ENCODE measurements at places on chromosomes 1 and 21.
A peak's percentile ranks its signal among the peaks of the same experiment; 100 is the strongest.

- DNase-seq: no peak
These were observed 18.3 kb upstream of the PPIE start for GRCh38 chr1:39720094-39720999.

DNA sequence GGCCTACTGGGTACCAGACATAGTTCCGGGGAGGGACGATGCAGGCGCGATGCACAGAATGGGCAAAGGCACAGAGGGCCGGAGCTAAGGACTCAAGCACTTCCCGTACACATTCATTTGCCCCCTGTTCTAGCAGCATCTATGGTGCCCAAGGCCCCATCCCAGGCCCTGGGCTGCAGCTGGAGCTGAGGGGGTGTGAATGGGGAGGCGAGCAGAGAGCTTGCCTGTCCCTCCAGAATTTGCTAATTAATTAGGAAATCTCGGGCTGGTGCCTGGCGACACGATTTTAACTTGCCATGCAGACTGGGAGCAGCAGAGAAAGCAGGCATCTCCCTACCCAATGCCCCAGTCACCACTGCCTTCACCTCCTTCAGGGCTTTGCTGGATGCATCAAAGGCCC, 35.9 kb downstream of the EPHA2 start:
- DNase-seq: no peak

- no peak for DNase-seq
These were observed 67.4 kb downstream of the LYST start for GRCh38 chr1:235799264-235799663.

GRCh38 chr1:201988601-201989000, 6.2 kb downstream of the RNPEP start:
- no peak for DNase-seq

- peak; percentile 38 for DNase-seq
These were observed 53.6 kb upstream of the ADARB1 start for GRCh38 chr21:45020629-45021427.

DNA sequence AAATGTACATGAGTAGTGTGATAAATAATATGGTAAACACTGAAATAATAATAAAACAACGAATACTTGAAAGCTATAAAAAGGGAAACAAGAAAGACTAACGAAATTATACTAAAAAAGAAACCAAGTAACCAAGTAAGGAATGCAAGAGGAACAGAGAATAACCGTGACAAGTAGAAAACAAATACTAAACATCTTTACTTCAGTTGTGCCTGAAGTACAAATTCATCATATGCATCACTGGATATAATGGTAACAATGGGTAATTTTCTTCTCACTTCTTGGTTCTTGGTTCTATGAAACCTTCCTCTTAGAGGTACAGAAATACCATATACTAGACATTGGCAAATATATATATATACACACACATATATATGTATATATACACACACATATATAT, 1093.6 kb upstream of the B3GALT2 start:
- no peak for DNase-seq

- no peak for DNase-seq
These were observed 17.8 kb upstream of the SLAMF1 start for GRCh38 chr1:160664573-160665051.

DNA sequence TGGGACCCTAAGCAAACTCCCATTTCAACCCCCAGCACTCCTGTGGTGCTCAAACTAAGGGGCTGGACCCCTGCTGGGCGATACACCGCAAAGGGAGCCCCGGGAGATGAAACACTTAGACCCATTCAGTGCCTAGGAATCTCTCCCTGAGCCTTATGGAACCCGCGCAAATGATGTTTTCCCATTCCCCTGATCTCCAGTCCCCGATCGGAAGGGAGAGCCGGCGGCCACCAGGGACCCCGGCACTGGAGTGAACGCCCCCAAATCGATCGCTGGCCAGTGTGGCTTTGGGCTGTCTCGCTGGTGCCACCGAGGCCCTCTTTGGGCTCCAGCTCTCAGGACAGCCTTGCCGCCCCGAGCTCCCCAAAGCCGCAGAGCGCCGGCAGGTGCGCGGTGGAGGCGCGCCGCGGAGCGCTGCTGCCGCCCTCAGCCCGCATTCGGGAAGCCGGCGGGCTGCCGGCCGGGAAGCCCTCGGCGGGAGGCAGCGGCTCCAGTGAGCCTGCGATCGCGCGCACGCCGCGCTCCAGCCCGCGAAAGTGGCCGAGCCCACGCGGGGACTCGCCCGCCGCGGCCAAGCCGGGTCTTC, 1.1 kb downstream of the PLXNA2 start:
- DNase-seq: peak; percentile 44
